ENCODE measurements at places on chromosomes 12 and 14.

DNA sequence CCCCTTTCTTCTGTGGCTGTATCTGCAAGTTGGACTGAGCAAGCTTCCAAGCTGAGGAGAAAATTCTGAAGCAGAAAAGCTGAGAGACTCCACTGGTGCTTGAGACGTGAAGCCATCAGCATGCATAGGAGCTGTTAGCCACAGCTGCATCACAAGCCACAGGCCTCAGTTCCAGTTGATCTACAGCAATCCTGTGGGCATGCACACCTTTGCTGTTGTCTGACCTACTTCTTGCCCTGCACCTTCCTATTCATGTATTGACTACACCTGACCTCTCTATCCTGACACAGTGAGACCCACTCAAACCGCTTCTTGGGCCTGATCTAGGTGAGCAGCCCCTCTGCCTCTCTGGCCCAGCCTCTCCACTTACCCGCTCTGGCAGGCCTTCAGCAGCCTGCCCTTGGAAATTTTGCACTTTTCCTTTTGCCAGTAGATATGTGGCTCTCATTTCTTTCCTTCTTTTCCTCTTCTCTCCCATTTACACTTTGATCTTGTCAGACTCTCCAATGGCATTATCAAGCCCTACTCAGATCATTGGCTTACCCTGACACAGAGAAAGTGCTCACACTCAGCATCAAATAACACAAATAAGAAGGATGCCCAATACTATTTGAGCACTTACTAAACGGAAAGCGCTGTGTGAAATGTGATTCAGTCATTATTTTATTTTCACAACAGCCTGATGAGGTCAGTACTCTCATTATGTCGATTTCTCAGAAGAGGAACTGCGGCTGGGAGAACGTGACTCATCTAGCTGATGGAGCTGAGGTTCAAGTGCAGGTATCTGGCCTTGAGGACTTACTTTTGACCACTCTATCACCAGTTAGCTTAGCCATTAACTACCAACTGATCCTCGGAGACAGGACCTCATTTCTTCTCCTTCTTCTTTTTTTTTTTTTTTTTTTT, 21.9 kb upstream of the PTGR2 start:
- DNase-seq: peak; percentile 12

GRCh38 chr12:28099871-28100270, 90.4 kb upstream of the CCDC91 start:
- DNase-seq: no peak

GRCh38 chr14:35932136-35932535, 106.0 kb downstream of the BRMS1L start:
- DNase-seq: no peak

DNA sequence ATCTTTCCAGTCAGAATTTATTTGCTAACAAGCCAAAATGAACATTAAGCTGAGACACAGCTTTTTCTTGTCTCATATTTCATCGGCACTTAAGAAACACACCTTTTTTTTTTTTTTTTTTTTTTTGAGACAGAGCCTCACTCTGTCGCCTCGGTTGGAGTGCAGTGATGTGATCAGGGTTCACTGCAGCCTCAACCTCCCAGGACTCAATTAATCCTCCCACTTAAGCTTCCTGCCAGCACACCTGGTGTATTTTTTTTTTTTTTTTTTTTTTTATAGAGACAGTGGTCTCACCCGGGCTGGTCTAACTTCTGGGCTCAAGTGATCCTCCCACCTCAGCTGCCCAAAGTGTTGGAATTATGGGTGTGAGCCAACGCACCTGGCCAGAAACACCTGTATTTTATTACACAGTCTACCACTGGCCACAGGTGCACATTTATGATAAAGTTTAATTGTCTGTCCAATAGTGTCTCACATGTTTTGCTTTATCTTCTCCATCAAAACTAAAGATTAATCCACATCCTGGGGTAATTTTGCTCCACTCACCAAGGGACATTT, 62.7 kb downstream of the C2CD5 start:
- no peak for DNase-seq

- DNase-seq: no peak
Observed at GRCh38 chr14:104294628-104294982, 156.2 kb downstream of the KIF26A start.

- no peak for DNase-seq
Observed at GRCh38 chr14:36194663-36195062, 18.1 kb upstream of the PTCSC3 start.

DNA sequence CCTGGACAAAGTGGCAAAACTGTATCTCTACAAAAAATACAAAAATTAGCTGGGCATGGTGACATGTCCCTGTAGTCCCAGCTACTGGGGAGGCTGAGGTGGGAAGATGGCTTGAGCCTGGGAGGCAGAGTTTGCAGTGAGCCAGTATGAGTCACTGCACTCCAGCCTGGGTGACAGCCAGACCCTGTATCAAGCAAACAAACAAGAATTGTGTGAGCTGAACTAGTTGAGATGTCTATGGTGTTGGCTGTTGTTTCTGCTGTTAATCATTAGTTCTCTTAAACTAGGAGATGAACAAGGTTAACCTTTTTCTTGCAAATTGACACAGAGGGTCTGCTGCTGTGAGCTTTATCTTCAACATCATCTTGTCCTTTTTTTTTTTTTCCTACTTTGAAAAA, 23.6 kb downstream of the RASSF3 start:
- DNase-seq: no peak

DNA sequence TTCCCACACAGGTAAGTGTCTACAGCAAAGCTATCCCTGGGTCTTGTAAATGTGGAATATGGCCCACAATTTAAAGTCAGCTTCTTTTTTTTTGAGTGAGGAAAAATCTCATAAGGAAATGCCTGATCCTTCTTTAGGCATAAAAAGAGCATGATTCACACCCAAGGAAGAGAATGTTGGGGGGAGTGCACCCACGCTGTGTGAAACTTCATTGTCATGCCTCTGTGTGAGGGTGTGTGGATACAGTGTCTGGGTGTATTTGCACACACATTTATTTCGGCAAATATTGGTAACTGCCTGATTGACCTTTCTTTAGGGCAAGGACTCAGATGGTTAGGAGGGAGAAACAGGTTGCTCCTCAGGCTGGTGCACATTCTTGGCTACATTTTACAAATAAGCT, 196.8 kb upstream of the STXBP6 start:
- no peak for DNase-seq

GRCh38 chr12:54502485-54502884, 4.9 kb downstream of the NCKAP1L start:
- DNase-seq: no peak

GRCh38 chr12:11576104-11576503, 73.4 kb upstream of the ETV6 start:
- DNase-seq: no peak

- DNase-seq: no peak
Observed at GRCh38 chr14:38143170-38143569, 64.5 kb upstream of the SSTR1 start.

Data from activated CD4-positive, alpha-beta T cell treated with anti-CD3 and anti-CD28 coated beads, Interleukin-2, amount 50 U/mL, for 24 hours (primary cell).